IPS-NIHi11 (cell line): ENCODE measurements at places on chromosomes 5 and 9.

DNA sequence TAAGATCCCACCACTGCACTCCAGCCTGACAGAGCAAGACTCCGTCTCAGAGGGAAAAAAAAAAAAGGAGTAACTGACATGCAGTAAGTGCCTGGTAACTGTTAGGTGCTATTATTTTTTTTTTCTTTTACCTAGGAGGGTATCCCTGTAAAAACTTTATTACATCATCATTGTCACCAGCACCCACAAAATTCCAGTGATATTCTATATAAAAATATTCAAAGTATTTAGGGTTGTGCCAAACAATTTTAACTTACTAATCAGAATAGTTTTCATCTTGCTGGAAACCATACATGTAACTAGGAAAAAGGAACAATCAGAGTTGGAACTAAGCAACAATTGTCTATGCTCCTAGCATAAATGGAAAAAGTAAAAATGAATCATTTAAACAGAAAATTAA, 112.4 kb downstream of the SSBP2 start:
- no peak for DNase-seq

- DNase-seq = no peak
Measured at GRCh38 chr9:5832071-5832537, 813 bp downstream of the ERMP1 start.

DNA sequence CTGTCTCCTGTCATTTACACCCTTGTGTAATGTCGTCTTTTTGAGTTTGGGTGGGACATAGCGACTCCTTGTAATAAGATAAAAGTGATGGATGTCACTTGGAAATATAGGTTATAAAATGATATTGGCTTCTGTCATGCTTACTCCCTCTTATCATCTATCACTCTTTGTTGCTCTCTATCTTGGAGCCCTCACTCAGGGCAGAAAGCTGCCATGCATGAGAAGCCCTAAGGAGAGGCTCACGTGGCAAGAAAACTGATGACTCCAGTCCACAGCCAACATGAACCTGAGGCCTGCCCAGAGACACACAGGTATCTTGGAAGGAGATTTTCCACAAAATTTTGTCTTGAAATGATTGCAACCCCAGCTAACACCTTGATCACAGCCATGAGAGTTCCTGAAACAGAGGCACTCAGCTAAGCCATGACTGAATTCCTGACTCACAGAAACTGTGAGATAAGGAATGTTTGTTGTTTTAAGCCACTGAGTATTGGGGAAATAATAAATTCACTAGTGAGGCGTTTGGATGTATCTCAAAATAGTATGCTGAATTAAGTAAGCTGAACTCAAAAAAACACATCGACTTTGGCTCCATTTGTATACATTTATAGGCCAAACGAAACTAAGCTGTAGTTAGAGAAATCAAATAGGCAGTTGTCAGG, 216.7 kb downstream of the CDH18 start:
- DNase-seq = no peak

GRCh38 chr5:13994621-13995253, 50.2 kb upstream of the DNAH5 start:
- DNase-seq = no peak

GRCh38 chr5:135393691-135394090, 5.3 kb downstream of the MACROH2A1 start:
- DNase-seq = no peak

- DNase-seq = no peak
Measured at GRCh38 chr9:80957801-80958200, 731.5 kb downstream of the TLE1 start.

GRCh38 chr9:136560586-136560985, 14.7 kb upstream of the NOTCH1 start:
- DNase-seq = no peak

DNA sequence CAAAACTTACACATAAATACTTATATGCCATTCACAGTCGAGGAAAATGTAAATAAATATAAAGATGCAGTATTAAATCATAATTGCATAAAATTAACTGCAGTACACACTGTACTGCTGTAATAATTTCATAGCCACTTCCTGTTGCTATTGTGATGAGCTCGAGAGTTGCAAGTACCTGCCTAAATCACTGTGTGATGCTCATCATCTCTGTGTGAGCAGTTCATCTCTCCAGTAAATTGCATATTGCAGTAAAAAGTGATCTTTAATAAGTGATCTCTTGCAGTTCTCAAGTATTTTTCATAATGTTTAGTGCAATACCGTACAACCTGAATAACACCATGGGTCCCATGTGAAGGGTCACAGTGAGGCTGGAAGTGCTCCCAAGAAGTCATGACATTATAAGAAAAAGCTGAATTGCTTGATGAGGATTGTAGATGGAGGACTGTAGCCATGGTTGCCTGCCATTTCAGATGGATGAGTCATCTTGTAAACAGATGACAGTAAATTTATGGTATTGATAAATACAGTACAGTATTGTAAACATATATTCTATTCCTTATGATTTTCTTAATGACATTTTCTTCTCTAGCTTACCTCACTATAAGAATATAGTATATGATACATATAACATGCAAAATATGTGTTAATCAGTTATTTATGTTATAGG, 34.9 kb downstream of the SYK start:
- no peak for DNase-seq

DNA sequence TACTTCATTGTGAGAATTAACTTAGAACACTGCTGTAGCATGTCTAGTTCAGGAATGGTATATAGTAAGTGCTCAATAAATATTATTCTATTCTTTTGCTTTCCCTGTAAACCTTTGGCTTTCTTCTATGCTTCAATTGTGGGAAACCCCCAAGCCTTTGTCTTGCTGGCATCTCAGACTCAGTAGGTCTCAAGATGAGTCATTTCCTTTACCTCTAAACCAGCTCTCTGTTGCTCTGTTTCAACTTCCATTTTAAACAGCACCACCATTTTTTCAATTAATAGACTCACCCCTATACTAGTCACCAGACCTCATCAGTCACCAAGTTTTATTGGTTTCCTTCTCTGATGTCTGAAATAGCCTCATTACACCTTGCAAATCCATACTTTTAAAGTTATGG, 43.5 kb downstream of the DMAC1 start:
- DNase-seq = no peak
